ENCODE measurements at places on chromosomes 6 and 20.
A peak's percentile ranks its signal among the peaks of the same experiment; 100 is the strongest.

- no peak for DNase-seq
These were observed 177.6 kb downstream of the TTLL2 start for GRCh38 chr6:167502471-167502870.

DNA sequence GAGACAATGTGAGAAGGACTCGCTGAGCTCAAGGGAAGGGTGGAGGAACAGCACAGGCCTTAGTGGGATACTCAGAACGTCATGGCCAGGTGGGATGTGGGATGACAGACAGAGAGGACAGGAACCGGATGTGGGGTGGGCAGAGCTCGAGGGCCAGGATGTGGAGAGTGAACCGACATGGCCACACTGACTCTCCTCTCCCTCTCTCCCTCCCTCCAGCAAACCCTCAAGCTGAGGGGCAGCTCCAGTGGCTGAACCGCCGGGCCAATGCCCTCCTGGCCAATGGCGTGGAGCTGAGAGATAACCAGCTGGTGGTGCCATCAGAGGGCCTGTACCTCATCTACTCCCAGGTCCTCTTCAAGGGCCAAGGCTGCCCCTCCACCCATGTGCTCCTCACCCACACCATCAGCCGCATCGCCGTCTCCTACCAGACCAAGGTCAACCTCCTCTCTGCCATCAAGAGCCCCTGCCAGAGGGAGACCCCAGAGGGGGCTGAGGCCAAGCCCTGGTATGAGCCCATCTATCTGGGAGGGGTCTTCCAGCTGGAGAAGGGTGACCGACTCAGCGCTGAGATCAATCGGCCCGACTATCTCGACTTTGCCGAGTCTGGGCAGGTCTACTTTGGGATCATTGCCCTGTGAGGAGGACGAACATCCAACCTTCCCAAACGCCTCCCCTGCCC is 1.7 kb downstream of the TNF start:
- no peak for DNase-seq

- DNase-seq: no peak
These were observed 285.3 kb upstream of the MANEA start for GRCh38 chr6:95292011-95292410.

GRCh38 chr20:37926612-37927011 is 23.7 kb downstream of the VSTM2L start:
- DNase-seq: no peak

GRCh38 chr20:62030834-62031434 is 34.7 kb downstream of the TAF4 start:
- no peak for DNase-seq

- DNase-seq: no peak
These were observed 32.2 kb upstream of the ASXL1 start for GRCh38 chr20:32325706-32326503.

- DNase-seq: no peak
These were observed 206.8 kb upstream of the PLCB4 start for GRCh38 chr20:8862092-8862491.

DNA sequence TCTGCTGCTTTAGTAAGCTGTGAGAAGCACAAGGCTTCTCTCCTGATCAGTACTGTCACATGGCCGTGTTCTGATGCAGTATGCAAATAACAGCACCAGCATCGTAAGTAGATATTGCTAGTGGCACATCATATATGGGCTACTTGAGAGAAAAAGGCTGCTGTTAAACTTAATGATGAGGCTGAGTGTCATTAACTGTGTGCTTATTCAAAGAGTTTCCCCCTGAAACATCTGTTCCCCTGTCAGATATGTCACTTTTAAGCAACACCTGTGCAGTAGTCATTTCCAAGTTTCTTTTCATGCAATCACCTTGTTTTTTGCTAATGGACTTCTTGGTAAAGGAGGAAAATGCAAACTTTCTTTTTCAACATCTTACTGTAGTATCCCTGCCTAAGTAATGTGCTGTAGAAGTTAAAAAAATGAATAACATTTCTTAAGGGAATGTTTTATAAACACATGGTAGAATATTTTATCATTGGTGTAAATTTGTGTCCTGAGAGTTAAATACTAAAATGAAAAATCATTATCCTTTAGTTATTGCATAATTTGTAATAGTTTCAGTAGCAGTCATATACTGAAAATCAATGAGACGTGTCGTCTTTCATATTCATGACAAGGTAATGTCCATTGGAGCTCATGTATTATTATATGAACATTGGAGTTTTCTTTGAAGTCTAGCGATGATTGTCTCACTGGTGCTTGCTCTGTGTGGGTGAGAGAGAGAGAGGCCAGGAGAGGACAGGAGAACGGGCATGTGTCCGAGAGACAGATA is 366.3 kb downstream of the CDKAL1 start:
- DNase-seq: no peak

GRCh38 chr6:116557893-116558292 is 4.3 kb downstream of the CALHM4 start:
- DNase-seq: no peak

DNA sequence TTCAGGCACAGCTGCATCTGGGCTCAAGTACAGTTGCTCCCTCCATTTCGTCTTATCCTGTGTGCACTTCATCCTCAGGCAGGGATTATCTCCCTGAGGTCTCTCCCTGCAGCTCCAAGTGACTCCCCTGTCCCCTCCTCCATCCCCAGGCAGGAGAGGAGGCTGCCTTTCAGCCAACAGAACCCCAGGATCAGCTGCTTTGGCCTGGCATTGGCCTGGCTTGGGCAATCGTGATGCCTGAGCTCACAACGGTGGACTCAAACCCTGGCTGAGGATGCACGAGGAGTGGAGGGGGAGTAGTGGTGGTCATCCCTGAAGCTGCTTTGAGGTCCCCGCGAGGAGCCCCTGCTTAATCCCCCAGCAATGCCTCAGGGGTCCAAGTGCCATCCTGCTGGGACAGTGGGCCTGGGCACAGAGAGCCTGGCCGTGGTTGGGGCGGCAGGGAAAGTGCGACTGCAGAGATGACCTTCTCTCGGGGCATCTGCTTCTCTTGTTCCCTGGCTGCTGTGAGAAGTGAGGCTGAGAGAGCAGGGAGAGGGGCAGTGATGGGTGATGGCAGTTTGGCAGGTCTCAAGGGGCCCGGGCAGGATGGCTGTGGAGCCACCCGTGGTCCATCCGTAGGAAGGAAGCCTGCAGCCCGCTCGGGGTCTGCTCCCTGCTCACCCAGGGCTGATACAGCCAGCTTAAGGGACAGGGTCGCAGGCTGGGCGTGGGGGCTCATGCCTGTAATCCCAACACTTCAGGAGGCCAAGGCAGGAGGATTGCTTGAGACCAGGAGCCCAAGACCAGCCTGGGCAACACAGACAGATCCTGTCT is 6.0 kb upstream of the HRH3 start:
- DNase-seq: no peak

- DNase-seq: no peak
These were observed 1.1 kb upstream of the PHACTR1 start for GRCh38 chr6:12715437-12715836.

DNA sequence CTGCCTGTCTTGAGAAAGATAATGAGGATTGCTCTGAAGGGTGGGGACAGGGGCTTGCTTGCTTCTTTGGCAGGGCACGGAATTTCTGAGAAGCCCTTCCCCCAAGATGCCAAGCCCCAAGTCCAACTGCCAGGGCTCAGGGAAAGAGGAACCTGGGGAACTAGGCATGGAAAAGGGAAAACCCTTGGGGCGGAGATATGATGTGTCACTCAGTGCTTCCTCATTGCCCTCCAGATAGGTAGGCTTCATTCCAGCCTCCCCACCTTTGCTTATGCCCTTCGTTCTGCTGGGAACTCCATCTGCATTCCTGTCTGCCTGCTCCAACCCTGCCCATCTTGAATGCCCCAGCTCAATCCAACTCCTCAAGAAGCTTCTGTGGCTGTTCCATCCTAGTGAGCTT is 61.2 kb downstream of the VEGFA start:
- DNase-seq: no peak

DNA sequence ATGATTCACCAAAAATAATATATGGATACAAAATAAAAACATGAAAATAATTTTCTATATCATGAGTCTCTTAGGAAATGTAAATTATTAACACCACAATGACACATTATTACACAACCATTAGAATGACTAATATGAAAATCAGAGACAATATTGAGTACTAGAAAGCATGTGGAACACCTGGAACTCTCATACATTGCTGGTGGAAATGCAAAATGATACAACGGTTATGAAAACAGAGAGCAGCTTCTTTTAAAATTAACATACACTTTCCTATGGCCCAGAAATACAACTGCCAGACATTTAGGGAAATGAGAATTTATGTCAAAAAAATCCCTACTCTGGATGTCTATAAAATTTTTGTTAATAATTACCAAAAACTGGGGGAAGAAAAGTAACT is 853.3 kb upstream of the MAN1A1 start:
- DNase-seq: no peak

GRCh38 chr6:130362128-130362527 is 3.7 kb upstream of the TMEM200A start:
- DNase-seq: no peak

DNA sequence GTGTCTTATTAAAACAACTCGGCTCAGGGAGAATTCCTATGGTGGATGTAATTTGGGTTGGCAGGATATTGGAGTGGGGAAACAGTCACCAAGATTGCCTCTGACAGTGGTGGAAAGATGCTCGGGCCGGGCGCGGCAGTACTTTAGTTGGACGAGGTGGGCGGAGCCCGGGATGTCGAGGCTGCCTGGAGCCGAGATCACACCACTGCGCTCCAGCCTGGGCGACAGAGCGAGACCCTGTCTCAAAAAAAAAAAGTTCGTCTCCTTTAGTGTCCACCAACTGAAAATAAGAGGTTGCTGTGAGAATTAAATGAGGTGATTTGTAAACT is 621 bp downstream of the NOL7 start:
- no peak for DNase-seq

DNA sequence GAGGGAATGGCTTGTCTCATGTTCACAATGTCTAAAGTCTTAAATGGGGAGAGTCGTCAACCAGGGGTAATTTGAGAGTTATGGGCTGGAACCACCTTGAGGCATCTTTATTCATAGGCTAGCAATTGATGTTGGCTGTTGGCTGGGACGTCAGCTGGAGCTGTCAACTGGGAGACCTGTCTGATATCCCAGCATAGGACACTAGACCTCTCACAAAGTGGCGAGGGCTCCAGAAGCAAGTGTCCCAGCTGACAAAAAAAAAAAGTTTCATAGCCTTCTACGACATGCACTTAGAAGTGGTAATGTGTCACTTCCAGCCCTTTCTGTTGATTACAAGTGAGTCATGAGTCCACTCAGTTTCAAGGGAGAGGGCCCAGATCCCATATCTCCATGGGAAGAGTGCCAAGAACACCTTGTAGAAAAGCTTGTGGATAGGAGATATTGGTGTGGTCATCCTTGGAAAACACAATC is 278.0 kb downstream of the ESR1 start:
- DNase-seq: no peak

DNA sequence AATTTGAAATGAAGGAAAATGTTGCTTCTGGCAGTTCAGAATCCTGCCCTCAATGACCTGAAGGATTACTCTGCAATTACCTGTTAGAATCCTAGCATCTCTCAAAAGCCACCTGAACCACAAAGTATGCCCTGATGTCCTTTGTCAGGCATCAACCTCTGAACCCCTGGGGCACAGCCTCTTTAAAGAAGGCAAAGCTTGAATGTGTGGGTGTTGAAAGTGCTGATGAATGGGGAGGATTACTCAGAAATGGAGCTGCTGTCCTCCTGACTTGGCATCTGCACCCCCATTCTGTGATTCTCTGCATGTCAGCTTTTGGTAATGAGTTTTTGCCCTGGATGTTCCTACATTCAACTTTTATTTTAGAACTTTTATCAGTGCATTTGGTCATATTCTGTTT is 179.2 kb downstream of the PKHD1 start:
- DNase-seq: no peak

GRCh38 chr6:166540631-166541331 is 45.7 kb downstream of the RAMACL start:
- peak; percentile 24 for DNase-seq

- no peak for DNase-seq
These were observed 155.9 kb downstream of the JARID2 start for GRCh38 chr6:15401769-15402250.

- DNase-seq: no peak
These were observed 4.0 kb downstream of the RBBP8NL start for GRCh38 chr20:62423326-62423706.

- DNase-seq: no peak
These were observed 1.0 kb downstream of the SALL4 start for GRCh38 chr20:51801122-51801822.

GRCh38 chr6:121890307-121890910 is 455.0 kb downstream of the GJA1 start:
- no peak for DNase-seq

GRCh38 chr6:2710412-2710811 is 40.3 kb downstream of the MYLK4 start:
- no peak for DNase-seq

DNA sequence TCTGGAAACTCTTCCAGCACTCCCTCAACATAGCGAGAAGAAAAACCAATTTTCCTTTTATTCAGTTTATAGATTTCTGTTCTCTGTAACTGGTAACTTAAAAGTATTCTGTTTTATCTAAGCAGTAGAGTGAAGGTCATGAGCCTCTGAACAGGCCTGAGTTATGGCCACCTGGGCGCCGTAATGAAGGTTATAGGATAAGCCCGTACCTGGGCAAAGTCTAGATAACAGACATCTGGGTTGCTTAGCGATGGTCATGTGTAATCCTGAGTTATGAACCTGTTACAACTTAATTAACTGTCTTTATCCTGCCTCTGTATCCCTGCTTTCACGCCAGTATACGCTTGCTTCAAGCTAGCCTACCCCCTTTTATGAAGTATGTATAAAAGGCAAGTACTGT is 13.0 kb upstream of the FAM217A start:
- DNase-seq: no peak

DNA sequence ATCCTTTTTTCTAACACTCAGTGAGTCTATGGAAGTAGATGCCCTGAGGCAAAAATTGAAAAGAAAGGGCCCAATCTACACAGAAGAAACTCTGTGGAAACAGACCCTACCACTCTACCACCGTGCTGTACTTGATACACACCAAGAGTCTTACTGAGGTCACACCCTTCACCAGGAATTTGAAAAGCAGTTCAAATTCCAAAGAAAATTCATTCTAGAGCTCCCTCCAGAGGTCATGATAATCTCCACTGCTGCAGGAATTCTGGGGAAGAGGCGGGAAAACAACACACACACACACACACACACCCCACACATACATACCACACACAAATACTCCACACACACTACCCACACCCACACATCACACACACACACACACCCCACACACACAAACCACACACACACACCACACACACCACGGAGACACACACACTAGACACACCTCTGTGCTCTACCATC is 336.8 kb downstream of the HDGFL1 start:
- no peak for DNase-seq

- no peak for DNase-seq
These were observed 57.8 kb downstream of the PPP1R3G start for GRCh38 chr6:5142915-5143314.

DNA sequence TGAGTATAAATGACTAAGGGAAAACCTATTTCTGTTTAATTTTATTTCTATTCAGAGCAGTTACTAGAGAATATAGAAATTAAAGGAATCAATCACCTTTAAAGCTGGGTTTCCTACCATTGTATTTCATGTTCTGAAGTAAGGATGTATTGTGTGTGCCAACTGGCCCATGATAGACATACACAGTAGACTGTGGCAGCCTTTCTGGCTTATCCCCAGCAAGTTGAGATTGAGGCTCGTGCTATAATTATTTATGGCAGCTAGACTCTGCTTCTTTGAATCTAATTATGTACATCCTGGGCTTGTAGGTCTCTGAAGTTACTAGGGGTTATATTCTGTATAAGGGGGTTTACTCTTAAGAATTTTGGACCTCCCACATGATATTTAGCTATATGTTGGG is 44.4 kb downstream of the ZNF292 start:
- DNase-seq: no peak

GRCh38 chr6:159578629-159579028 is 114.4 kb downstream of the SOD2 start:
- DNase-seq: no peak
